Activated CD4-positive, alpha-beta T cell treated with anti-CD3 and anti-CD28 coated beads for 4 hours (primary cell): ENCODE measurements at places on chromosomes 7 and 10.

DNA sequence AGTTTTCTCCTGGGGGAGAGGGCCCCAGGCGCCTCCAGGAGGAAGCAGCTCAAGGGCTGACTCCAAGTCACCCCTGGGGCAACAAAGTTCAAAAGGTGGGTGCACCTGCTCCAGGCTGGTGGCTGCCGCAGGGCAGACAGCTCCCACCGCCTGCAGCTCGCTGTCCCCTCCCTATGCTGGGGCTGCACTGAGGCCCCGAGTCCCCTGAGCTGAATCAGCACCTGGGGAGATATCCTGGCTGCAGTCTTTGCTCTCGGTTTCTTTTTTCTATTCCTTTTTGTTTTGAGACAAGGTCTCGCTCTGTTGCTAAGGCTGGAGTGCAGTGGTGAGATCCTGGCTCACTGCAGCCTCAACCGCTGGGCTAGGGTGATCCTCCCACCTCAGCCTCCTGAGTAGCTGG is 183.4 kb downstream of the DNAJB6 start:
- no peak for DNase-seq

- DNase-seq, result peak; percentile 23
These were observed 36.5 kb upstream of the AP5Z1 start for GRCh38 chr7:4738711-4739527.

DNA sequence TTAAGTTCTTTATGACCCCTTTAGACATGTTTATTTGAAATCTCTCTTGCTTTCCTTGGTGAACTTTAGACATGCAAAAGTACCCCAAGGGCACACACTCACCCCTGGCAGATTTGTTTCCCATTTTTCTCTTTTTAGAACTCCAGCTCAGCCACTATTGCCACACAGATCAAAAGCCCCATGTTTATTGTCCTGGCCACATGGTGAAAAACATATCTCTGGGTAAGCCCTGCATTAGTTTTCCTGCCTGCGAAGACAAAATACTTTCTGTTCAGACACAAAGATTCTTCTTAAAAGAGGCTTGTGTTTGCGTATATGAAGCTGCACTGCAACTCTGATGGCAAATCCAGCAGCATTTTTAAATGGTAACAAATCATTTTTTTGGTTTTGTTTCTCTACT is 200.0 kb downstream of the POLR1F start:
- no peak for DNase-seq

DNA sequence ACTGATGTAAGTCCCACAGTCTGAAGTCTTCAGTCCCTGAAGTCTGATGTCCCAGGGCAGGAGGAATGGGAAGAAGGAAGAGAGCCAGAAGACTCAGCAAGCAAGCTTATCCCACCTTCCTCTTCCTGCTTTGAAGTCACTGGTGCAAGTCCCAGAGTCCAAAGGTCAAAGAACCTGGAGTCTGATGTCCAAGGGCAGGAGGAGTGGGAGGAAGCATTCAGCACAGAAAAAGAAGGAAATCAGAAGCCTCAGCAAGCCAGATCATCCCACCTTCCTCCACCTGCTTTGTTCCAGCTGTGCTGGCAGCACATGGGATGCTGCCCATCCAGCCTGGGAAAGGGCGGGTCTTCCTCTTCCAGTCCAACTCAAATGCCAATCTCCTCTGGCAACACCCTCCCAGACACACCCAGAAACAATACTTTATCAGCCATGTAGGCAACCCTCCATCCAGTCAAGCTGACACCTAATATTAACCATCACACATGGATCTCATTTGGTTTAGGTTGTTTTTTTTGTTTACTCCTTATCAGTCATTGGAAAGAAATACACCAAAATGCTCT is 50.9 kb downstream of the ADAM12 start:
- DNase-seq, result no peak

DNA sequence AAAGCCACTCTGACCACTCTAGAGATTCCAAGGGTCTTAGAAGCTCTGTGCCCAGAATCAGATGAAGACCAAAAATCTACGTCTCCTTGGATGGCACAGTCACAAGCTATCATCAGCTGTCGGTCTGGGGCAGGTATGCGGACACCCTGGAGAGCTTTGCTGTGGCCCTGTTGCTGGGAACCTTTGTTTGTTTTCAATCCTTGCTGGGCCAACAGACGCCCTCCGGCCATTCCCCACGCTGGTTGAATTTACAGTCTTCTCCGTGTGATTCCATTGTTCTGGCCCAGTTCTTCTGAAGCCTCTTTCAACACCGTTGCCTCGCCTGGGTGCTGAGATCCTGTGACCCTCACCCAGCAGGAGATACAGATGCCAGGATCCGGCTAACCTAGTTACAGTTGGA is 149.4 kb upstream of the PFKP start:
- no peak for DNase-seq

DNA sequence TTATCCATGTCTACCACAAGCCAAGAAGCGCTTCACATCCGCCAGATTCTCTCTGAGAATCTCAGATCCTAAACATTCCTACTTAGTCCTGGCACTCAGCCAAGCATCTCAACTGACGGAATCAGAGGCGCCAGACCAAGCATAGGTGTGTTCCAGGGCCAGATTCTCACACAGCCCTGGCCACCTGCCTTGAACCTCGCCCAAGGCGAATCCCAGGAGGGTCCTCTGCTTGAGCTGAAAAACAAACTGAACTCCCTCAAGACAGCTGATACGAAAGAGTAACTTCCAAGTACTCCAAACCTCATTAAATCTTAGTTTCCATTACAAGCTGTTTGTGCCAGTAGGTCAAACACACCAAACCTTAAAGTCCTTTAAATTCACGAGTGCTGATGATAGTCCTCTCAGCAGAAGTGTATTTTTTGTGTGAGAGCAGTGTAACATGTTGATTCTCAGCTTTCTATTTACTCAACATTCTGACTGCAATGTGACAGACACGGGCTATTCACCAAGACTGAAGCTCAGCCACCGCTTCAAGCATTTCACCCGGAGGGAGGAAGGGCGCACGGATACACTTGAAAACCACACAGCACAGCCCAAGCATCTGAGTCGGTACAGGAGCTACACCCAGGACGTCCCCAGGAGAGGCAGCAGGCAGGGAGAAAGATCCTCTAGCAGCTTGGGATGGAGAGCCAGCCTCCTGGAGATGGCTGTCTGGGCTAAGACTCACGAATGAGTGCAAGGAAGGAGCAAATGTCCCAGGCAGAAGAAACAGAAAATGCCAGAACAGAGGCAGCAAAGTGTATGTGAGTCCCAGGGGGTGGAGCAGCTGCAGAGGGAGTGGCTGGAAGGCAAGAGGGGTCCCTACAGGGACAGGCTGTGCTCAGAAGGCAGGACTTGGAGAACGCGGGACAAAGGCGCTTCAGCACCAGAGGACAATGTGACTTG is 6.0 kb downstream of the PARD3 start:
- no peak for DNase-seq

- DNase-seq, result no peak
These were observed 137.0 kb downstream of the PTPRN2 start for GRCh38 chr7:158450476-158451124.

GRCh38 chr7:150972023-150972468 is 6.1 kb downstream of the KCNH2 start:
- DNase-seq, result no peak

DNA sequence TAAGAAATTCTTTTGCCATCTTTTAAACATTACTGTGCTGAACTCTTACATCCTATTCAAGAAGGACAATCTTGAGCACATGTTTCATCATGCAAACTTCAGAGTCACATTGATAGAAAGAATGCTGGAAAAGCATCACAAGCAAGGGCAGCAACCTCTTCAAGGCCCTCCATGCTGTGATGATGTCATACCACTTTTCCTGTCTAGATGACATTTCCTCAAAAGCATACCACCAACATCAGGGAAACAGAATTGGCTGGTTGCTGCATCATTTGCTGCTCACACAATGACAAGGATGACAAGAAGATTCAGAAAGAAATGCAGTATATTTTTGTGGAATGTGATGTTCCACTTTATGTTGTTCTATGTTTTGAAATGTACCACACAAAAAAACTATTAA is 37.6 kb downstream of the CYP2C8 start:
- DNase-seq, result no peak

DNA sequence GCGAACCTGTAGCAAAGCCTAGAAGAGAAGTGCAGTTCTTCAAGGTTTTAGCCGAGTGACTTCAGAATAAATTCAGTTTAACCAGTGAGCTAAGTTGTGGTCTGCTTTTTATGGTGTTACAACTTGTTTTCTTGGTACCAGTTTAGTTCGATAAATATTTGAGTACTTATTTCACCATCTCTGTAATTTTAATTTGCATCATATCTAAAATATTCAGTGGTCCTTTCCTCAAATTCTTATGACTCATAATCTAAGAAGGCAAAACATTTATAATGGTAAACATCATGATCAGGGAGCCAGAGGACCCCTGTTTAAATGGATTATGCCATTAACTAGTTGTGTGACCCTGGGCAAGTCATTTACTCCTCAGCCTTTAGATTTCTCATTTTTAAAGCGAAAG is 4.1 kb upstream of the BMPER start:
- DNase-seq, result no peak
